ENCODE measurements at places on chromosomes 1 and 21. TPM values are rescaled to one million over a fixed set of nuclear protein-coding genes. Genes with fewer than 3 reads are reported as not detected.

FASLG gene
- 46.6 TPM for total RNA-seq

PLPPR4 gene
- total RNA-seq, result not detected

STMN1 gene
- total RNA-seq, result 306 TPM

GPR3 gene
- total RNA-seq, result 3.3 TPM
